Trophoblast cell (in vitro differentiated cells and primary cell): ENCODE measurements at places on chromosomes 2 and 18.

DNA sequence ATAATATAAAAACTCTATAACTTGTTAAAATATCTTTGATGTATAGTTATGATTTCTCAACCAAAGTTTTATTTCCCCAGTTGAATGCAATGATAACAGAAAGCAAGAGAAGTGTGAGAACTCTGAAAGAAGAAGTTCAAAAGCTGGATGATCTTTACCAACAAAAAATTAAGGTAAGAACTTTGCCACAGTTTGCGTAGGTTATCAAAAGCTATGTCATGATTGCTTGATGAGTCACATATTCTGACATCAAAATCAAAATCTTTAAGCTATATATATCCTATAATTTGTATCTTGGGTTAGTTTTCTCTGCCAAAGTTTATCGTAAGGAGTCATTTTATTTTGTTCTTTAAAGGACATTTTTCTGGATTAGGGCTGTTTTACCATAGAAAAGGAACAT is 35.0 kb downstream of the NDC80 start:
- DNase-seq = no peak

DNA sequence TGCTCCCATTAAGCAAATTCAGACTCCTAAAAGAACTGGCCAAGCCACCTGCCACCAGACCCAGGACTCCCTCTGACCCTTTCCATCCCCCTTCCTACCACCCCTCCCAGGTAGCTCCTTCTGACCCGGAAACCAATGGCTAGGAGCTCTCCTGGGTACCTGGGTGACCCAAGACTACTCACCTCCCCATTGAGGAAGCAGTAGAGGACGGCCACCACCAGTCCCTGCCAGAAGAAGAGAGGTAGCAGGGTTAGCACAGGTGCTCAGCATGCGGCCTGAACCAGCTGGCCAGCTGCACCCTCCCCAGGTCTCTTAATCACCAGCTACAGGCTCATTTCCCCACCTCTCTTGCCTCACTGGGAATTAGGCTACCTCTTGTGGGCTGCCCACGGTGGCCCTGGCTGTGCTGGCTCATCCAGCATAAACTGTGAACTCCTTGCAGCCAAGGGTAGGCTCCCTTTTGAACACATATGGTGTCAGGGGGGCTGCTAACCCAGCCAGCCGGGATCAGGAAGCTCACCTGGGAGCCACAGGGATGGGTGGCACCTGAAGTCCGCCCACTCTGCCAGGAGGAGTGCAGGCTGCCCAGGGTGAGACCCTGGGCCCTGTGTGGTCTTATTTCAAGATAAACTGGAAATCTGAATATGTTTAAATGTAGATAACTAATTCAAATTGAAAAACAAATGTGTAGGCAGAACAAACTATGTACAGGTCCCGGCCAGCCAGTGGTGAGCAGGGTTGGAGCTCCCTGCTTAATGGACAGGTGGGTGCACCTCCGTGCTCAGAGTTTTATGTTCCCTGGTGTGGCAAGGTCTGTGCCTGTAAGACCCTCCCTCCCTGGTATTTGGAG is 9.9 kb downstream of the TMEM37 start:
- no peak for DNase-seq

DNA sequence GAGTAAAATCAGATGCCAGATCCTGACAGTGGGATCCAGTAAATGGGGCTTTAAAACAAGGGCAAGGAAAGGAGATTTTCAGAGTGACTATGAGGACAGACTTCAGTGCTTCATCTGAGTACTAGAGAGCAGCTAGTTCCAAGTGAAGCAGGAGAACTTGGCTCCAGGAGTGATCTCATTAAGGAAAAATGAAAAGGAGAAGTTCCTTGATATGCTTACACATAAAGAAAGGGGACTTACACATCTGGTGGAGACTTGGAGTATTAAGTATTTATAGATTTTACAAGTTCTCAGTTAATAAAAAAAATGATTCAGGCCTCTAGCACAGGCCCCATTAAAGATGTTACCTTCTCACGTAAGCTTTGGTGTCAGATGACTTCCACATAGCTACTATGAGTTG is 105.8 kb downstream of the ICOS start:
- DNase-seq = no peak

- DNase-seq = peak; percentile 70
Measured at GRCh38 chr2:78979380-78980151, 45.9 kb upstream of the REG3G start.

DNA sequence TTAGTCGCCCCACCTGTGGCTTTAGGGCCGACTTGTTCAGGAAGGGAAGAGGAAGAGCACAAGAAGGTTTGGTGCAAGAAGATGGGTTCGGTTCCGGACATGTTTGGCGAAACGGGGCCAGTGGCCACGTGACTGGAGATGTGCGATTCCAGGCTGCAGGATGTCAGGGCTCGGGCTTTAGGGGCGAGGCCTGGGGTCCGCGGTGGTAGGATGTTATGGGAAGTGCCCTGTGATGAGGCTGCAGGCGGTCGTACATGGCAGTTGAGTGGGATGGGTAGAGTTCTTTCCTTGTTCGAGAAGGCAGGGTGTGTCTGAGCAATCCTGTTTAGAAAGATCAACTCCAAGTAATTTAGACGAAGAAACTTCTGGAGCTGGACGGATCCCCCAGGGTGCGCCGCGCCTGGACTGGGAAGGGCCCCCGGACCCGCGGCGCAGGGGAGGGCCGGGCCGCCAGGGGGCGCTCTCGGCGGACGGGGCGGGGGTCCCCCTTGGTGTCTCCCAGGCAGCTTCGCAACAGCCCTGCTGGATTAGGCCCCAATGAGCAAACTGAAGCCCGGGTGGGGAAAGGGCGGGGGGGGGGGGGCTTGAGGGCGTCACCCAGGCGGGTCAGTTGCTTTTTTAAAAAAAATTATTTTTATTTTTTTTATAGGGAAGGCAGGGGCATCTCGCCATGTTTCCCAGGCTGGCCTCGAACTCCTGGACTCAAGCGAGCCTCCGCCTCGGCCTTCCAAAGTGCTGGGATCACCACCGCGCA is 17.2 kb upstream of the SDC1 start:
- DNase-seq = no peak

DNA sequence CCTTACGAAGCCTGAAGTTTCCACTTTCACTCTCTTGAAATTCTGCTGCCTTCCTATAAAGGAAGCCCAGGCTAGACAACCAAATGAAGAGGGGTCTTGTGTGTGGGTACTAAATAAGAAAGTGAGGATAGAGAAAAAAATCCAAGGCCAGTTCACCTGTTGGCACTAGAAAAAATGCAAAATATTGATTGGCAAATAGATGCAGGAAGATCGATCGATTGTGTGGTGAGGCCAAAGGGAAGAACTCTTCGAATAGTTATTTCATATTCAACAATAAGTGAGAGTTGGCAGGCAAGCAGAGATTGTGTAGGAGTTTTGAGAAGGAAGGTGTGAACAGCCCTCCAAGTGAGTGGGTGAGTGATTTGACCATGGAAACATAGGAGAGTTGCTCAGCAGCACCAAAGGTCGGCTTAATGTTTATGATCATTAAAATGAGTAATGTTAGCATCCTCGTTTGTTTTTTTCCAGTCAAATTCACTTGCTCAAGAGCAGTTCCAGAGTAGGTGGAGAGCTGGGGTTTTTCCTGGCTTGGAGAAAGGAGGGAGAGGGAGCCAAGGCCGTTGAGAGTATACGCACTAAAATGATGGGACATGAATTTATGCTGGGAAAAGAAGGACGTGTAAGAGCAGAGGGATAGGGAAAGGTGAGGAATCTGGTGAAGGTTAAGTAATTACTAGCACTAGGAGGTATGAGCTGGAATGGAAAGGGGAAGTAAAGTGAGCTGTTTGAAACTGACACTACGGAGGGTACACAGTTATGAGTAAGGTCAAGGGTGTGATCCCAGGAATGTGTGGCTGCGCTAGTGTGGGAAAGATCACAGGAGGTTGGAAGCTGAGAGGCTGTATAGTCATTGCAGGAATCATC is 1.1 kb upstream of the NAPG start:
- DNase-seq = no peak

GRCh38 chr2:86037141-86037794 is 68.4 kb downstream of the POLR1A start:
- DNase-seq = no peak

DNA sequence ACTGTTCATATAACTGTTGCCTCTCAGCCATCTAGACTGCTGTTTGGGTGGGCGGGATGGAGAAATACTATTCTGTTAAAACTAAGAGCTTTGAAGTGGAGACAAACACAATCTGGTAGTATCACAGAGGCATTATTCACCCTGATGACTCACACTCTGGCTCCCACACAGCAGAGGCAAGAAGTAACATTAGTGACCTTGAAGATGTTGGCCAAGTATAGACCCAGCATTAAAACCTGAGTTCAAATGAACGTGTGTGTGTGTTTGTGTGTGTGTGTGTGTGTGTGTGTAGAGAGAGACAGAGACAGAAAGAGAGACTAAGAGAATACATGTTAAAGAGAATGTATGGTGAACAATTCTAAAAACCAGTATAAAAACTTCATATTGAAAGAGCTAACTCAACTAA is 22.5 kb upstream of the ACVR1 start:
- DNase-seq = no peak

GRCh38 chr2:3442185-3442584 is 62.7 kb downstream of the TRAPPC12 start:
- no peak for DNase-seq

DNA sequence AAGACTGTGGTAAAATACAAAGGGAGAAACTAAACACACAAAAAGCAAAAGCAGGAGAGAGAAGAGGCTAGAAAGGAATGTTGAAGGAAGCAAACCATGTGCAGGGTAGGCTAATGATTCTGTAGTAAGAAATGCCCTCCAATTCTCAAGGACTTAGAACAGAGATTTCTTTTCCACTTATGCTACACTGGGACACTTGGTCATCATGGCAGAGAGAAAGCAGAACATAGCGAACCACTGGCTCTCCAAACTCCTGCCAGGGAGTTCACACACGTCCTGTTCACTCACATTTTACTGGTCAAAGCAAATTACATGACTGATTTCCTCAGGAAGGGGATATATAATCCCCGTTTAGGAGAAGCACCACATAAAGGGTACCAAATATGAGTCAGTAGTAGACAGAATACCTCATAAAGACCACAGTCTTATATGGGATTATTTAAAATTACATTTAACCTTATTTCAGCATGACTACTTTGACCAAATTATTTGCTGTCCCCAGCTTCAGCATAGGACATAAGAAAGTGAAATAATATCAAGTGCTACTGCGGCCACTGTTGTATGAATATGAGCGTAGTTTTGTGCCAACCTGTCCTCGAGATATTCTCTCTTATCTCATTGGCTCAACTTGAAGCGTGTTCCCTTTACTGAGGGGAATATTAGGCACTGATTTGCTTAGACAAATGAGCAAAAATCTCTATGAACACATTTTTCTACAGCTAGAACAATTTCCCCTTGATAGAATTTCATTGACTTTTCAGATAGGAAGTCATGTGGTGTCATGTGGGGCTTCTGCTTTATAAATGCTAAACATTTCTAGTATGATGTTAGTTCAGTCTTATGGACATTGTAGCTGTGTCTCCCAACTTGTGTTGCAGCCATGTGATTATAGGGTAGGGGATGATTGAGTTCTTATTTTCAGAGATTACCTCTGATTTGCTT is 81.7 kb downstream of the FAM161A start:
- DNase-seq = no peak

DNA sequence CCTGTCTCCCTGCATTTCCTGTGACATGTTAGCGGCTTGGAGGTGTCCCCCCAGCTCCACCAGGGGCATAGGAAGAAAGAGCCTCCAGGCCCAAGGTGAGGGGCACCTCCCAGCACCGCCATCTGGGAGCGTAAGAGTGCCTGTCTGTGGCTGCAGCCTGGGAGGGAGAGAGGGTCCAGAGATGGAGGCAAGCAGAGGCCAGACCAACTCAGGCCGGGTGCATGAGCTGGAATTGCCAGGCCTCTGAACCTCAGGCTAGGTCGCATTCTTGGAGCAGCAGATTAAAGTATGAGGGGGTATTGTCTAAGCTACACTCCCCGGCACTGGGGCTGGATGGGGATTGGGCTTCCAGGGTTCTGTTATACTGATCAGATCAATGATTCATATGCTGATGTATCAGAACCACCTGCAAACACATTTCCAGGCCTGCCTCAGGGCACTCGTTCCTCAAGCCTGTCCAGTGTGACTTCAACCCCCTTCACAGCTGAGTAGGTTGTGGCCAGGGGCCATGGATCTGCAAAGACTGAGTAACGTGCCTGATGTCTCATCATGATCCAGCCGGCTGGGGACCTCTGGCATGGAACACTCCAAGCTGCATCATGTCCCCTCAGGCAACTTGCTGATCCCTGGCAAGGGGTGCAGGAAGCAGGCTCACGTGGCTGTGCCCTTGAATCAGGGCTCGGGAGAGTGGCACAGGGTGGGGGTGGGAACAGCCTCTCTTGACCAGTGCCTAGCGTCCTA is 73.2 kb downstream of the HS1BP3 start:
- DNase-seq = peak; percentile 99

DNA sequence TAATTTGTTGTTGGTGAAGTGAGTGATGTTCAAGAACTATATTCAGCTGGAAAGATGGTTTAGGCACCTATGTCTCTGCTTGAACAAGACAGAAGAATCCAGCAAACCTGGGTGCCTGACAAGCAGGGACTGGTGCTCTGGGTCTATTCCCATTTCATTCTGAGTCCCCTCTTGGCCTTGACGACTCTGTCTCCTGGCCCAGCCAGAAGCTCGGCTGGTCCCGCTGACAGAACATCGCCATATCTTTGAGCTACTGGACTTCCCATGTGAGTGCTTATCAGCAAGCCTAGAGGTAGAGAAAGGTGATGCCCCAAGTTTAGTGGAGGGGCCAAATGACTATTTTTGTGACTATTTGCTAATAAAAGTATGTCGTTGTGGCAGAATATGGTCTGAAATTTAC is 48.2 kb downstream of the SDC1 start:
- DNase-seq = no peak

DNA sequence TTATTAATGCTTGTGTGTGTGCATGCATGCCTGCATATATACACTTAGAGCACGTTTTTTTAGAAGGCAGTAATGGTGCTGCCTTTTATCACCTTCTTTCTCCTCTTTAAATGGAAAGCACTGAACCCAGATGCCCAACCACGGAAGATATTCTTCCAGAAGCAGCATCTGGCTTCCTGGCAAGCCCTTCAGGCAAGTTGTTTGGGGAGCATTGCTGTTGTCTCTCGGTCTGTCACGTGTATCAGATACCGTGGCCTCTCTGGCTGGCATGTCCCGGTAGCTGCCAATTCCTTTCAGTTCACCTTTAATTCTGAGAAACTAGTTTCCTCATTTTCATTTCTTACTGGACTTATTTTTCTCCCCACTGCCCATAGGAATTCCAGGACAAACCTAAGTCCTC is 587.8 kb downstream of the ARHGAP15 start:
- DNase-seq = no peak

DNA sequence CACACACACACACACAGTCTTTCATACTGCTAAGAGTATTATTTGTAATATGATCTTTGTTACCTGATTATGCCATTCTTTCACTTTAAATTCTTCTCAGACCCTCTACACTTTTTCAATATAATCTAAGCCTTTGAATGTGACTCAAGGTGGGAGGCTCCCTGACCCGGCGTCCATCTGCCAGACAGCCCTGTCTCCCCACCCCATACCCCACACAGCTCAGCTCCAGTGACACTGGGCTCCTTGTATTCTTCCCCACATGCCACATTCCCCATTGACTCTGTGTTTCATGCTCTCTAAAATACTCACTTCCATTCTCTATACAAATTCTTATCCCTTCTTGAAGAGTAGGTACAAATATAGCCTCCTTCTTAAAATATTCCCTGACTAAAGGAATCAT is 442.2 kb downstream of the TGIF1 start:
- DNase-seq = no peak

GRCh38 chr2:144162652-144163051 is 357.3 kb downstream of the ZEB2 start:
- DNase-seq = peak; percentile 28
